ENCODE measurements at places on chromosomes 6 and 20.

DNA sequence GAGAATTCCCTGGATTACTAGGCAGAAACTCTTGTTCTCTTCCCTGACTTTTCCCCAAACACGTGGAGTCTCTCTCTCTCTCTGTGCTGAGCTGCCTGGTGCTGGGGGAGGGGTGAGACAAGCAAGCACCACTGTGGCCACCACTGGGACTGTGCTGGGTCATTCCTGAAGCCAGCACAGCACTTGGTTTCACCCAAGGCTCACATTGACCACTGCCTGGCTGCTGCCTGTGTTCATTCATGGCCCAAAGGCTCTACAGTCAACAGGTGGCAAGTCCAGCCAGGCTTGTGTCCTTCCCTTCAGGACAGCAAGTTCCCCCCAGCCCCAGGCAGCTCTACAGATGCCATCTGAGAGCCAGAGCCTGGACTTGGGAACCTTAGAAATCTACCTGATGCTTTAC is 92.2 kb downstream of the CTNNBL1 start:
- DNase-seq = no peak

- no peak for DNase-seq
Observed at GRCh38 chr20:64240243-64241015, 15.1 kb upstream of the PCMTD2 start.

GRCh38 chr20:52379723-52380336 is 188.3 kb upstream of the ZFP64 start:
- DNase-seq = peak; percentile 8

GRCh38 chr20:63627751-63628245 is 897 bp upstream of the GMEB2 start:
- no peak for DNase-seq

DNA sequence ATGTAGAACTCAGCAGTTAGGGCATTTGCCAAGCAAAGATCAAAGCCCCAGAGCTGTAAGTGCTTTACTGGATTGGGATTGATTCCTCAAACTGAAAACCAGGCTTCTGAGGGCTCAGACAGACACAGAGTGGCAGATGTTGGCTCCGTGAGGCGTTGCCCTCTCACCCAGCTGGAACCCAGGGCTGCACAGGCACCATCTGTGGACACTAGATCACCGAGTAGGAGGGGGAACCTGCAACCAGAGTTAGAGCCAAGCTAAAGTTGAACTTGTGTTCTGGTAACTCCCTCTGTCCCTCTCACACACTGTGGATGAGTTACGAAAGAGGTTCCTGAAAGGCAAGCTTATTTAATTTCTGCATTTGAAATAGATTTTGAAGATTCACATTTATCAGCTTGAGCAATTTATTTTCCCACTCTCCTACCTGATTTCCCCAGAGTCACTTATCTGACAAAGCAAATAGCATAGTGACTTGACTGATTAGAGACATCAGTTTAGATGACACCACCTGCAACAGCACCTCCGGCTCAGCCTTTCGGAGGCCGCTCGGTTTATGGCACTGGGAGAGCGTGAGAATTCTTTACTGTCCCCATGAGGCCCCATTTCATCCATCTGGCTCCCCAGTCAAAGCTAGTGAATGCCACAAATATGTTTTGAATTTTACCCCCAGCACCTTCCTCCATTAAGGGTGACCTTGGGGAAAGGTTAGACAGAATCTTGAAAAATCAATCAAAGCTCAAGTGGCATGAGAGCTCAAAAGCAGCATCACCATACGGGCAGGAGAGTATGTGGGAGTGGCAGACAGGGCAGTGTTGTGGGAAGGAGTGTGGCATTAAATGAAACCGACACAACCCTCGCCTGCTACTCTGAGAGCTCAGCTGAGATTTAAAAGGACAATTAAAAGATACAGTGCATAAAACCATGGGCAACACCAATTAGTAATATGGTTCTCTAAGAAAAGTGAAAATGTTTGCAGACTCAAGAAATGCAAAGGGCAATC is 48.5 kb downstream of the RPF2 start:
- no peak for DNase-seq
